Naive thymus-derived CD8-positive, alpha-beta T cell (primary cell): ENCODE measurements at places on chromosomes 4 and X.

DNA sequence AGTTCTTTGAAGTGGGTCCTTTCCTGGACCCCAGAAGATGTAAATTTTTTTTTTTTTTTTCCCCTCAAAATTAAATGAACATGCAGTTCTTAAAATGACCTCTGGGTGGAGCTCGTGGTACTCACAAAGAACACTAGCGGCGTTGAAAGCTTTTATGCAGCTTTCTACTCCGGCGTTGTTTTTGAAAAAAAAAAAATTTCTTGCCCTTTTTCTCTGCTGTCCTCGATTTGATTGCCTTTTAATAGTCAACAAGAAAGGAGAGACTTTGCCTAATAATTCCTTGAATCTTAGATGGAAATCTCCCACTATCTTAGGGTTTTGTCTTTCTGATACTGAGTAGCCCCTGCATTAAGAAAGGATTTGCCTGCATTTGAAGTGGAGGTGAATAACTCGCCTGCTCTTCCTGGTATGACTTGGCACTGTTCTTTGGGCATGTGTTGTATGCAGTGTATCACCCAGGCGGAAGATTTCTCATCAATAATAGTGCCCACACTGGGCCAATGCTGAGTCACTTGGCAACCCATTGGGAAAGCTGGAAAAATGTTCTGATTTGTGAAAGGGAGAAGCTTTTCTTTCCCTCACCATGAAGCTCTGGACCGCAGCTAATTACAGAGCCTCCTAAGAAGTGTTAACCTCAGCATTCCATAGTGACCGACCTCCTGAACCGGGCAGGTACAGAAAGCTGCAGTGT is 104.0 kb downstream of the PHEX start:
- peak; percentile 48 for DNase-seq

GRCh38 chrX:54894159-54894558 is 26.5 kb upstream of the TRO start:
- no peak for DNase-seq

DNA sequence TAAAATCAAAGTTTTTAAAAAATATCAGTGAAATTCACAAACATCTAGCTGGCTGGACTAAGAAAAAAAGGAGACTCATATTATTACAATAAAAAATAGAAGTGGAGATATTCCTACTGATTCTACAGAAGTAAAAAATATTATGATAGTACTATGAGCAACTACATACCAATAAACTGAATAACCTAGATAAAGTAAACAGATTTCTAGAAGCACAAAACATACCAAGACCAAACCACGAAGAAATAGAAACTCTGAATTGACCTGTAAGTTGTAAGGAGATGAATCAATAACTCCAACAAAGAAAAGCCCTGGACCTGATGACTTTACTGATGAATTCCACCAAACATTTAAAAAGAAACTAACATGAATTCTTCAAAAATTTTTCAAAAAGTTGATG is 867.3 kb downstream of the PCDH18 start:
- DNase-seq = no peak

- DNase-seq = no peak
These were observed 27.1 kb upstream of the TAPT1 start for GRCh38 chr4:16253127-16253960.

DNA sequence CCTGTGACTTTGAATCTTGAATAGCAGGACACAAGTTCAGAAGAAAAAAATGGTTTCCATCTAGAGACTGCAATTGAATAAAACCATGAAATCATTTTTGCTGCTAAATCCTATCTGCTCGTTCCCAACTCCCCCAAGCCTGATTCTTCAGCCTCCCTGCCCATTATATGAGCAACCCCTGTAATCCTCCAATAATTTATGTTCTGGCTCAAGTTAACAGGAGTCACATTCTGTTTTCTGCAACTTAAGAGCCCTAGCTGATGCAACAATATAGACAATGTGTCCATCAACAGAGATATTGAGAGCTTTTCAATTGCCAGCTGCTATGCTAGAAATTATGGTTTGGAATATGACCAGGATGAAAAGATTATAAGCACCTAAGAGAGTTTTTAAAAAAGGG is 84.1 kb downstream of the LDB2 start:
- DNase-seq = no peak

DNA sequence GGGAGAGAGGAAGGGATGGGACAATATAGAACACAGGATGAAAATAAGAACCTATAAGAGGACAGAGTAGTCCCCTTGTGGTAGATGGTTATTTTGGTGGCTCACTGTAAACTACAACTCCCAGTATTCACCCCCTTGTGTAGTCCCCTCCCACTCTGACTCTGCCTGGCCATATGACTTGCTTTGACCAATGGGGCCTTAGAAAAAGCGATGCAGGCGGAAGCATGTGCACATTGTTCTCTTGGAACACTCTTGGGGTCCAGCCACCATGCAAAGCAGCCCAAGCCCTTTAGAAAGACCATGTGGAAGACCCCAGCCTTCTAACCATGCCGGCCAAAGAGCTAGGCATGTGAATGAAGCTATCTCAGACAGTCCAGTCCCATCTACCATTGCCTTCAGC is 415.0 kb downstream of the BCOR start:
- DNase-seq = no peak

GRCh38 chr4:83216959-83217683 is 67.5 kb downstream of the COQ2 start:
- DNase-seq = no peak

DNA sequence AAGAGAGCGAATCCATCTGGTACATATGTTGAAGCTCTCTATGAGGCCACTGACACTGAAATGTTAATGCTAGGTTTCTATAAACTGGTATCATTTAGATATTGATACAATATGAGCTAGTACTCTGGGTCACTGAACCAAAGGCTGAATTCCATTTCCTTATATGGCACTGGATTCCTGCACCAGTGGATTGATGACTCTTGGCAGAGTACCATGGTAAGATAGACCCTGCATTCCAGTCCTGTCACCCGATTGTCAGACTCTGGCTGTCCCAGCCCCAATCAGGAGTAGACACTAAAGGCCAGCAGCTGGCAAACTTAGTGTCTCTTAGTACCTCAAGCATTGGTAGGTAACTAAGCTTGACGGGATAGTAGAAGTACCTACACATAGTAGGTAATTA is 44.0 kb upstream of the EOLA2 start:
- DNase-seq = no peak

- no peak for DNase-seq
These were observed 50.1 kb downstream of the CENPVL3 start for GRCh38 chrX:51568586-51568985.

GRCh38 chrX:154376774-154377173 is 2.3 kb upstream of the EMD start:
- no peak for DNase-seq

DNA sequence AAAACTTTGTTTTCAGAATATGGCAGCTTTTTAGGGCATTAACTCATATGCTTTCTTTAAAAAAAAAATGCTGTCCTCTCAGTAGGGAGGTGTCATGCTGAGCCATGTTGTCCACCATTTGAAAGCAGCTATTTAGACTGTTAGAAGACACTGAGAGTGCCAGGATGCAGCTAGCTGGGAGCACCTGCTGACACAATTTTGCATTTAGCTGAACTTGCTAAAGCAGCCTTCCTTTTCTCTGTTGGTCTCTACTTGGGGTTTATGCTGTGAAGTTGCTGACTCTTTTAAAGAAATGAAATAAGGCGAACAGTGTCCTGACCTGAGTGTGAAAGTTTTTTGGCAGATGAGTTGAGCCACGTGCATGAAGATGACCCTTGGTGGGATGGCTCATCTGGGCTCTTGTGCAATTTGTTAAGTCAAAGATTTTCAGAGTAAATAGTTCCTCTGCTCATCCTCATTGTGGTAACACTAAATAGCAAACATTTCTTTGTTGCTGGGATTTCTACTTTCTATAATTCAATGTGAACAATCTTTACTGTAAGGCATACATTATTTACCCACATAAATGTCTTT is 64.5 kb downstream of the CDS1 start:
- DNase-seq = no peak

- no peak for DNase-seq
These were observed 213.1 kb upstream of the NOCT start for GRCh38 chr4:138802499-138802898.

GRCh38 chr4:41517121-41517520 is 20.8 kb upstream of the LIMCH1 start:
- no peak for DNase-seq

GRCh38 chr4:86910820-86911684 is 18.8 kb upstream of the C4orf36 start:
- DNase-seq = no peak

DNA sequence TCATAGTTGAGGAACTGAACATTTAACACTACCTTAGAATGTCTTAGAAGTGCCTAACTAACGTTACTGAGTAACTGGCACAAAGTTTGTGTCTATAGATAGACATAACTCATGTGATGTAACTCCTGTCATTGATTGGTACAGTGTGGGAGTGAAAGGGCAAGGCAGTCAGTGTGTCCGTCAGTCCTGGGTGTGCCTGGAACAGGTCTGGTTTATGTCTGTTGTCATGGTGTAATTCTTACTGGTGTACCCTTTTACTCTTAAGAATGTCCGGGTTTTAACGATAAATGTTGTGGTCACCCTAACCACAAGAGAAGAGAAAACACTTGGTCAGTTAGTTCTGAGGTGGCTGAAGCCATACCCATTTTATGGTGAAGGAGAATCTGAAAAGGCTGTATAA is 93.1 kb upstream of the ESX1 start:
- DNase-seq = no peak

DNA sequence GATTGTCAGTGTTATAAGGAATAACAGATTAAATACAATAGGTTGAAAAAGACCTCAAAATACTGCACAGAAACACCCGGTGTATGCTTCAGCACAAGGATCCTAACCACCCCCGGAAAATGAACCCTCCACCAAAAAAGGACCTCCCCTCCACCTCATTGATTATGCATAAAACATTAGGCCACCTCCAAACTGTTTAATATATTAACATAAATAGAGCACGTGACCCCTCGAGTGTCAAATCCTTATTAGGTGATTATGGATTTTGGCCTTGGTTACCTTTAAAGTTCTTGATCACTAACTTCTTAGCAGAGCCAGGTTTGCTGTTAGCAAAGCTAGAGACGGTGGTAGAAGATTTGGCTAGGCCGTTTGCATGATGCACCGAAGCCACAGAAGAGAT is 958 bp downstream of the CUL4B start:
- DNase-seq = no peak

DNA sequence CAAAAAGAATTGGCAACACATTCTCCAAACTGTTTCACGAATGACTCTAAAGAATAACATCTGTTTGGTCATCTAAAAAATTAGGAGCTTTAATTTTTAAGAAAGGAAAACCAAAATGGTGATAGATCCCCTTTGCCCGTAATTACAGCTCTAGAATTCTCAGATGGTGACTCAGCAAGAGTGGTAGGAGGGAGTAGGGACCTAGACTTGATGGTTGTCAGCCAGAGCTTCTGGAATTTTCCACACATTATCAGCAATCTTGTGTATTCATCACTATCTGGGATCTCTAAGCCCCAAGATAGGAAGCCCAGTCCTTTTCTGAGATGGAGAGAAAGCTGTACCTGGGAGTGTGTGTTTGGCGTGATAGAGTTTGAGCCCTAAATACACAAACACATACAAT is 103.9 kb upstream of the RAB40AL start:
- no peak for DNase-seq

DNA sequence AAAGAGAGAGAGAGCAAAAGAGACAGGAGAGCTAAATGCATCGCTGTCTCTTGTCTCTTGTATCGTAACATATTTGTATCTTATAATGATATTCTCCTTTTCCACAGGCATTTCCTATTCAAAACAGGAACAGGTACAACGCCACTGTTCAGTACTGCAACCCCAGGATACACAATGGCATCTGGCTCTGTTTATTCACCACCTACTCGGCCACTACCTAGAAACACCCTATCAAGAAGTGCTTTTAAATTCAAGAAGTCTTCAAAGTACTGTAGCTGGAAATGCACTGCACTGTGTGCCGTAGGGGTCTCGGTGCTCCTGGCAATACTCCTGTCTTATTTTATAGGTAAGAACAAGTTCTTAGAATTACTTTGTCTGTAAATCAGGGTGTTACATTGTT is 288.6 kb downstream of the DCTD start:
- no peak for DNase-seq

GRCh38 chr4:114265342-114265741 is 285.9 kb upstream of the ARSJ start:
- no peak for DNase-seq

DNA sequence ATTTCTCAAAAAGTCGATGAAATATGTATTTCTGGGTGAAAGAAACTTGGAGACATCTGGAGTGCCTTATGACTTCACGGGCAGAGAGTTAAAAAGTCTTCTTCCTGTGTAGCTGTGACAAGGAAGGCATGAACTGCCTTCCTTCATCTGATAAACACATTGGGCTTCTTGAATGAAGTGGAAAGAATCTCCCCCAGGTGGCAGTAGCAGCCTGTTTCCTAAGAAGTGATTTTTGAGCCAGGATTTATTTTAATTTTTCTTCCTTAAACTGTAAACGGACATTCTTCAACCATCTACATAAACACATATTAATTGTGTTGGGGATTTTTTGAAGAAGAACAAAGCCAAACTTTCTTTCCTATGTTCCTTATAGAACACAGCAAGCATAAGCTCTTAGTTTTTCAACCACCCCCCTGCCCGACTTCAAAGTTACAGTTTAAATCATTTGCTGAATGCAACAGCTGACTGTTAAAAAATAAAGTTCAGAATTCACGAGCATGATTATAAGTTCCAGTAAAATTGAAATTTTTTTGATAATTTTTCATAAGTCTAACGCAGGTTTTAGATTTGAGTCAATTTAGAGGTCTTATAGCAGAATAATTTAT is 980 bp upstream of the GIMD1 start:
- DNase-seq = no peak

- no peak for DNase-seq
These were observed 30.1 kb upstream of the CFAP299 start for GRCh38 chr4:80305466-80305865.

- DNase-seq = no peak
These were observed 21.9 kb downstream of the CCKAR start for GRCh38 chr4:26468283-26468949.

- DNase-seq = peak; percentile 71
These were observed at the start of gene MAML3 for GRCh38 chr4:140153718-140154571. MAML3 (minus strand) TSS chr4:140154184; CDS start chr4:140153327, 857 bp downstream.
